Activated T-cell treated with anti-CD3 and anti-CD28 coated beads for 48 hours (primary cell): ENCODE measurements at places on chromosomes 2 and 18.

DNA sequence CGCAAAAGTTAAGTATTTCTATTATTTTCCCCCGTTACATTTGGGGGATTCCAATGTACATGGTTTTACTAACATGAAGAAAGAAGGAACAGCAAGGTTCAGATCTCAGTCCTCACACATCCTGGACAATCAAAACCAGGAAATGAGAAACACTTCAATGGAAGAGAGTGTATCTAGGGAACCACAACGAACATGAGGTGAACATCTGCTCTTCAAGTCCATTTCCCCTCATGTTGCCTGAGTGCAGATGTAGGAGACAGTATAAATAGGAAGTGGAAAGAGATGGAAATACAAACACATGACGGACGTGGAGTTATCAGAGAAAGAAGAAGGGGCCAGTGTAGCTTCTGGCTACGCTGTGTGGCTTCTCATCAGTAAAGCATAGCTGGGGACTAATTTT is 52.6 kb downstream of the CHN1 start:
- DNase-seq: no peak

DNA sequence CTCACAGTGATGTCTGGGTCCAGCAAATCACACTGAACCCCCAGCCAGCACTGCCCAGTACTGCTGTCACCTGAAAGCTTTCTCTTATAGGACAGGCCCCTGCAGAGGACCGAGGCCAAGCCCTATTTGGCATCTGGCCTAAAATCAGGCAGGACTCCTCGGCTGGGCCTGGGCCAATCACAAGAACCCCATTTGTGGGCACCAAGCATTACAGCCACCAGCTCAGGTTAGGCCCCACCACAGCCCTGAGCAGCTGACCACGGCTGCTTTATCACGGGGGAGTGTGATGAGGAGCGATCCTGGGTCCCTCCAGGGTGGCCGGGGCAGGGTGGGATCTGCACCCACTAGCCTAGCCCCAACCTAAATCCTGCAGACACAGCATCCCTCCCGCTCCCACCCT is 8.2 kb downstream of the BIN1 start:
- DNase-seq: no peak

- DNase-seq: no peak
These were observed 1061.5 kb downstream of the TDRD15 start for GRCh38 chr2:22185251-22185650.

DNA sequence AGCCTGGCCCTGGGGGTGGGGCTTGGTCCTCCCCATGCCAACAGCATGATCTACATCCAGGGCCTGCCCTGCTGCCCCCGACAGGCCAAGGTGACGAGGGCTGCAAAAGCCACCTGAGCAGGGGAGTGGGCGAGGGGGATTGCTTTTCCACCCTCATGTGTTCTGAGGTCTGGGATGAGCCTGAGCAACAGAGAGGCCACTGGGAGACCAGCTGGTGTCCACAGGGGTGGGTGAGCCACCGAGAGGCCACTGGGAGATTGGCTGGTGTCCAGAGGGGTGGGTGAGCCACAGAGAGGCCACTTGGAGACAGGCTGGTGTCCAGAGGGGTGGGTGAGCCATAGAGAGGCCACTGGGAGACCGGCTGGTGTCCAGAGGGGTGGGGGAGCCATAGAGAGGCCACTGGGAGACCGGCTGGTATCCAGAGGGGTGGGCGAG is 147.4 kb upstream of the GPC1 start:
- DNase-seq: no peak

DNA sequence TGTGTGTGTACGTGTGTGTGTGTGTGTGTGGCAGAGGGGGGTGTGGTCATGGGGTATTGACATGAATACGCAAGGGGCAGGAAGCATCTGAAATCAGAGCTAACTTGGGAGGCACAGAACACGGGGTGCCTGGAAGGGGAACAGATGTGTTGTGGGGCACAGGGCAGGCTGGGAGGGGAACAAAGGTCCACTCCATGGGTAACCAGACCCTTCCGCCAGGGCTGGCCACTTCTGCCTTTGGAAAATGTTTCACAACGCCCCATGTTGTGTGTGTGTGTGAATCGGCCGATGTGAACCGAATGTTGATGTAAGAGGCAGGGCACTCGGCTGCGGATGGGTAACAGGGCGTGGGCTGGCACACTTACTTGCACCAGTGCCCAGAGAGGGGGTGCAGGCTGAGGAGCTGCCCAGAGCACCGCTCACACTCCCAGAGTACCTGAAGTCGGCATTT is at the start of gene SLC11A1:
SLC11A1 (plus strand) TSS at position 358 of the 451 bp plus-strand sequence. CDS start 96 bp downstream, outside the sequence.
- DNase-seq: no peak

- DNase-seq: no peak
These were observed 269.6 kb upstream of the CWC22 start for GRCh38 chr2:180276733-180277132.

DNA sequence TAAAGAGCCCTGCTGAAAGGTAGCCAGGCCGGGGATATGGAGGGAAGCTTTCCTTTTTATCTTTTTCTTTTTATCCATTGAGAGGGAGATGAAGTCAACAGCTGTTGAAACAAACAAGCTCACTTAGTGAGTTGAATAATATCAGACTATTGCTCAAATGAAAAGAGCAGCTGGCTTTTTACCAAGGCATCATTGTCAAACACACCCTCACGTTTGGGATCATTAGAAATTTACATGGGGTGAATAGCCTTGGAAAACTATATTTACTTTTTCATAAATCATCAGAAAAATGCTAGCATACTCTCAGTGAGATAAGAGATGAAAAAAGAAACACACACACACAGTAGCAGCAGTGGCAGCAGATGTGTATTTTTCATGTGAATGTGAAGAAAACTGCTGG is 71.5 kb upstream of the HNMT start:
- DNase-seq: no peak
